ENCODE measurements at places on chromosomes 5 and 9.

DNA sequence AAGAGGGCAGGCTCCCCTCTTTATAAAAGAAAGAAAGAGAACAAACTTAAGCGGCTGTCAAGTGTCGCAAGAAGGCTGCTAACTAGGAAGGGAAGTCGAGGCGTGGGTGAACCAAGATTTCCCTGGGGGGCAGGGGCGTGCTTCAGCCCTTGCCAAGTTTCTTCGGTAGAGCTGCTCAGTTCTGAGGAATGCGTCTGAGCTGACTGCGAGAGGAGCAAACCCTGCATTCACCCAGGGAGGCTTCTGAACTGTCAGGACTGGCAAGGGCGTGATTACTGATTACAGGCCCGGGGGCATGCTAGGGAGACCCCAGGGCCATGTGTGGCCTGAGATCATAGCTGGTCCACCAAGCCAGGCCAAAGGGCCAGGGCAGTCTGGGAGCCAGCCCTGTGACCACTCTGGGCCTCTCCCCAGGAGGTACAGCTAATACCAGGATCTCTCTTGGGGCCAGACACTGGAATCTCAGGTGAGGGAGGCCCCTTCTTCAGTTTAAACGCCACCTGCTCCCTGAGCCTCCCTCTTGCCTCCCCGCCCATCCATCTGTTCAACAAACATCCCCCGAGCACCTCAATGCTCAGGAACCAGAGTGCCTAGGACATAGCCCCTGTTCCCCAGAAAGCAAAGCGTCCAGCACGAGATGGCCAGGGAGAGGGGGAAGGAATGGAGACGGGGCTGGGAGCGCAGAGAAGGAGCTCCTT lies 30.9 kb downstream of the SARDH start:
- no peak for DNase-seq

- no peak for DNase-seq
Measured at GRCh38 chr9:36721846-36722588, 149.3 kb downstream of the MELK start.

DNA sequence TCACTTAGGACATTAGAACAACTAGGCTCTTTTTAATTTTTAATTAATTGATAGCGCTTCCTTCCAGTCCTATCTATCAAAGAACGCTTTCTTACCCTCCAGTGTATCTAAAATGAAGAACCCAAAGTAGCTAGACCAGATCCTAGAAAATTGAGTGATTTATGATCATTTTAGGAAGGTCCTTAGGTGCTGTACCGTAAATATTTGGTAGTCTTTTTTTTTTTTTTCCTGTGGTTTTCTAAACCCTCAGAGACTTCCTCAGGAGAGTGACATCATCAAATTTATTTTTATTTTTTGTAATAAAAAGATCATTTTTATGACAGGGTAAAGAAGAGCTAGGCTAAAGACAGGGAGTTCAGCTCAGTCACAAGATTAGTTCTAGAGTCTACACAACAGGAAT lies 197.4 kb downstream of the WDR70 start:
- no peak for DNase-seq

- DNase-seq: no peak
Measured at GRCh38 chr9:85186218-85186585, 516.7 kb downstream of the NTRK2 start.

- no peak for DNase-seq
Measured at GRCh38 chr9:14071484-14071883, 242.5 kb downstream of the NFIB start.

GRCh38 chr9:71924576-71924975 lies 13.1 kb downstream of the C9orf85 start:
- no peak for DNase-seq

DNA sequence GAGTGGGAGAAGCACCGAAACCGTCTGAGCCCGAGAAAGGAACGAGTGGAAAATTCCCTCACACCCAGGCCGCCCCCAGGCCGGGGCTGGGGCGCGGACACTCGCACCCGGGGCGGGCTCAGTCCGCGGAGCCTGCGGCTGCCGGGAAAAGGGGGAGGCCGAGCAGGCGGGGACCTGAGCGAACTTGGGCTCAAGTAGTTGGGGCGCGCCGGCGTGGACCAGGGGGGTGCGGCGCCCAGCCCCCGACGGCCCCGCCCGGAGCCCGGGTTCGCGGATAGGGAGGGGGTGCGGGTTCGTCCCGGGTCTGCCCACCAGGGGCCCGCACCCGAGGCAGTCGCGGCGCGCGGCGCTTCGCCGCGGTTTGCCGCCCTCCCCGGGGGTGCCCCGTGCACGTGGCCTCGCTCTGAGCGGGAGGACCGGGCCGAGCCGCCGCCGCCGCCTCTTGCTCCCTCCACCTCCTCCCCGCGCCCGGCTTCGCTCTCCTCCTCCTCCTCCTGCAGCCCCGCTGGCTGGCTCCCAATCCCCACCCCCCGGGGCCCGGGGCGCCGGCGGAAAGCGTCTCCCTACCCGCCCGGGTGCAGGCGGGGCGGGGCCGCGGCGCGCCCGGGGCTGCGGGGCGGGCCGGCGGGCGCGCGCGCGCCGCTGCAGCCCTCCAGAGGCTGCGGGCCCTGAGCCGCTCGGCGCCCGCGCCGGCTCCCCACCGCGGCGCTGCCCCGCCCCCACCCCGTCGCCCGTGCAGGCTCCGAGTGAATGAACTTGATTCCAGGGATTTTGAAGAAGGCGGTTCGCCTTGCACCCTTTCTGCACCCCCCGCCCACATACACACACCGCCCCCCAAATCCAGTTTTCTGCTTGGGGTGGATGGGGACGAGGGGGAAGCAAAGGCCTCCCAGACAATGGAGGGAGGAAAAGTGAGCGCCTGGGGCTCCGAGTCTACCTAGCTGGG lies 1.3 kb upstream of the NFIB start:
- DNase-seq: no peak

- no peak for DNase-seq
Measured at GRCh38 chr5:105504-106070, 13.6 kb downstream of the PLEKHG4B start.

- no peak for DNase-seq
Measured at GRCh38 chr5:74224331-74224730, 416.2 kb downstream of the ENC1 start.

- DNase-seq: no peak
Measured at GRCh38 chr5:81896764-81897163, 75.1 kb upstream of the ATG10 start.

- no peak for DNase-seq
Measured at GRCh38 chr5:94707359-94707758, 88.9 kb downstream of the SLF1 start.

GRCh38 chr5:27474395-27474794 lies 436.0 kb upstream of the CDH9 start:
- DNase-seq: no peak

DNA sequence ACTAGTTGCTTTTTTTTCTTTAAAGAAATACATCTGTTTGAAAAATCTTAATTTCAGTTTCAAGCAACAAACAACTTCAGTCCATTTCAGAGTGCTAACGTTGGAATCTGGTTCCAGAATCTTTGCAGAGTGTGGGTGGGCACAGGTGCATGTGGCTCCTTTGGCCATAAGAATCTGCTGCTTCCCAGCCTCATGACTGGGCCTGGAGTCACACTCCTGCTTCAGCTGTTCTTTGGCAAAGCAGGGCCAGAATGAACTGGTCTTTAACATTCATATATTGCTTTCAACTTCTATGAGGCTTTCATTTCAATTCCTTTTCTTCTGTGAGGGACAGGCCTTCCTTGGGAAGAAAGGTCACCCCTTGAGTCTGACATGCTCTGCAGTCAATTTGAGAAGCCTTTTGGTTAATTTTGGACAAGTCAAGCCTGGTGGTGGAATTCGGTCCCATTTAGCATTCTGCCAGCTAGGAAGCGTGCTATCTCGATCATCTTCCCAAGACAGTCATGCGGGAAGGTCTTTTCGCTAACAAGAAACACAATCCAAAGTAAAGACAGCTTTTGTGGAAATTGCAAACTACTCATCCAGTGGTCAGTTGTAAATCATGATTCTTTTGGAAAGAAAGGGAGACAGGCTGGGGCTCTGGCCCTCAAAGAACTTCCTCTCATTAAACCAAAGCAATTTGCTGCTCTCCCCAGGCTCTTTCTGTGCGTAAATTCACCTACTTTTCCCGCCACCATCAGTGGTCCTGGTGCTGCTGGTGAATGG lies 55.2 kb downstream of the SLC1A3 start:
- no peak for DNase-seq

- no peak for DNase-seq
Measured at GRCh38 chr5:56624751-56625150, 190.6 kb upstream of the MAP3K1 start.

GRCh38 chr9:28197653-28198052 lies 624.4 kb upstream of the C9orf72 start:
- no peak for DNase-seq

GRCh38 chr9:131297903-131298302 lies 8.4 kb downstream of the PLPP7 start:
- DNase-seq: no peak

- no peak for DNase-seq
Measured at GRCh38 chr5:140780512-140780911, 5.4 kb upstream of the PCDHA1 start.

GRCh38 chr9:126699401-126699881 lies 85.7 kb downstream of the LMX1B start:
- no peak for DNase-seq

- DNase-seq: no peak
Measured at GRCh38 chr9:79489261-79490000, 82.3 kb upstream of the TLE4 start.

DNA sequence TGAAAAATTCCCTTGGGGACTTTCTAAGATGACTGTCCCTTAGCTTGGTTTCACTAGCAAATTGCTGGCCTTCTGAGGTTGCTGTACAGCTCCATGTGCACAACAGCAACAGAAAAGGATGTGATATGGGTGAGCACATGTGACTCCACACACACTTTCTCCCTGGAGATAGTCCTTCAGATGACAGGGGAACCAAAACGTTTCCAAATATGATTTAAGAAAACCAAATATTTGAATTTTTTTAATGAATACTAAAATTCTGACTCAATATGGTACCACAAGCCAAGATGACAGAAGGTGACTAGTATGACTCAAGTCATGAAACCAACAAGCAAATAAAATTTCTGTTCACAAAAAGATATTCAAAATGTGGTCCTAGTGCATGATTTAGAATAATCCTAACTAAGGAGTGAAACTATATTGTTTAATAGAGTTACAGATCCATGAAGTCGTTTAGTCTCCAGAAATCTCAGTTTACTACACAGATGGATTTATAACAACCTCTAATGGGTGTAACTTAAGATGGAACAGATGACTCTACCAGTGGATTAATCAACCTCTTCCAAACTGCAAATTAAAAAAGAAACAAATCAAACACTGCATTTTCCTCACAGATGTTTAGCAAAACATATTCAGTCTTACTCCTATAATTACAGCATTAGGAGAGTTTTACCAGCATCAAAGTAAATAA lies 144.8 kb upstream of the PIK3R1 start:
- no peak for DNase-seq

- no peak for DNase-seq
Measured at GRCh38 chr5:137923856-137924255, 34.6 kb downstream of the PKD2L2 start.

DNA sequence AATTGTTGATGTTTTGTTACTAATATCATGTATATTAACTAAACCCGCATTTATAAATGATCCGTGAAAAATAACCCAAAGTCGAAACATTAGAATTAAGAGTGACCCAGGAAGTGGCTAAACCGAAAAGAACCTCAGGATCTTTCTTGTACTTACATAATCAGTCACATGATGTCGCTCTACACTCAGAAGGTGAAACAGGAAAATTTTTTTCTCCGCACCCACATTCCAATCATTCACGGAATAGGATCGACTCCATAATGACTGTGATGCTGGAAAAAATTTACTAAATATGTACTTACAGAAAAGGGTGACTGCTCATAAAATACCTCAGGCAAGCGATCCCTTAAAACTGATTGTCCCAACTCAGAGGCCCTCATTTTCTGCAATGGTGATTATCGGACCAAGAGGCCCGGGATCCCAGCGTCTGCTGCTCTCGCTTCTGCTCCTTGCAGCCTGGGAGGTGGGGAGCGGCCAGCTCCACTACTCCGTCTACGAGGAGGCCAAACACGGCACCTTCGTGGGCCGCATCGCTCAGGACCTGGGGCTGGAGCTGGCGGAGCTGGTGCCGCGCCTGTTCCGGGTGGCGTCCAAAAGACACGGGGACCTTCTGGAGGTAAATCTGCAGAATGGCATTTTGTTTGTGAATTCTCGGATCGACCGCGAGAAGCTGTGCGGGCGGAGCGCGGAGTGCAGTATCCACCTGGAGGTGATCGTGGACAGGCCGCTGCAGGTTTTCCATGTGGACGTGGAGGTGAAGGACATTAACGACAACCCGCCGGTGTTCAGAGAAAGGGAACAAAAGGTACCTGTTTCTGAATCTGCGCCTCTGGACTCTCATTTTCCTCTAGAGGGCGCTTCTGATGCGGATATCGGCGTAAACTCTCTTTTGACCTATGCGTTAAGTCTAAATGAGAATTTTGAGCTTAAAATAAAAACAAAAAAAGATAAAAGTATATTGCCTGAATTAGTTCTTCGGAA lies at the start of gene PCDHA12:
PCDHA12 (plus strand) TSS at position 224 of the 981 bp plus-strand sequence; CDS start at position 389, 165 bp downstream.
- no peak for DNase-seq

GRCh38 chr5:72854419-72854818 lies 38.0 kb downstream of the TNPO1 start:
- no peak for DNase-seq

- DNase-seq: no peak
Measured at GRCh38 chr5:73229271-73229670, 56.3 kb downstream of the TMEM174 start.

DNA sequence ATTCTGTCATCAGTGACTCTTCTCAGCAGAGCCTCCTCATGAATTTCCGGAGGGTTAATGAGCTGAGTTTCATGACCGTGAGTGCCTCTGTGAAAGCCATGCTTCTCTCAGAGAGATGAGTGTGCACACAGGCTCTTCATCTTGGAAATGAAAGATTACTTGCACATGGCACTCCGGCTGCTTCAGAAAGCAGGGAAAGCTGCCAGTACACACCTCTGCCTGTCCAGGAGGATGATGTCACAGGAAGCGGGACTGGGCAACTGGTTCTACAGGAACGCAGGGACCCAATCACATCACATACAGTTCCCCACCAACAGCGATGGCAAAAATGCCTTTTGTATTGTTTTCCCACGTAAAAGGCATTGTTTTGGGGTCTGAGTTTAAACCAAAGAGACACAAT lies 286.0 kb upstream of the DAP start:
- DNase-seq: no peak

GRCh38 chr5:80931411-80931810 lies 28.8 kb upstream of the RASGRF2 start:
- DNase-seq: no peak

GRCh38 chr5:146112476-146112875 lies 7.1 kb upstream of the PLAC8L1 start:
- no peak for DNase-seq

DNA sequence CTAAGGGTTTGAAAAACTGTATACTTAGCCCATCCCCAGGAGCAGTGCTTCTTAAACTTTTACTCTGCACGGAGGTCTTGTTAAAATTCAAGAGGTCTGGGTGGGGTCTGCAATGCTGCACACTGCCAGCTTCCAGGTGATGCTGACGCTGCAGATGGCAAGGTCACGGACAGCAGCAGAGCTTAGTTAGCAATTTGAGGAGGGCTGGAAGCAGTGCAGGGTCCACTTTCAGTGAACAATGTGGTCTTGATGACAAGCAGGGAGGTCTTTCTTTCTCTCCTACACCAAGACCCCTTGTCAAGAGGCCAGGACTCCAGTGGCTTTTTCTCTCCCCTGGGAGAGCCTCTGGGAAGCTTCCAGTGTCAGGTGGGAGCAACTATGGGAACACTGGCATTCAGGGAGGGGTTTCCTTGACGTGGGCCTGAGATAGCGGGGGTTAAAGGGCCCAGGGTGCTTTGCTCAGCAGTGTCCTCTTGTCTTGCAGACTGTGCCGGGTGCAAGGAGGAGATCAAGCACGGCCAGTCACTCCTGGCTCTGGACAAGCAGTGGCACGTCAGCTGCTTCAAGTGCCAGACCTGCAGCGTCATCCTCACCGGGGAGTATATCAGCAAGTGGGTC lies 65.0 kb upstream of the AFAP1L1 start:
- DNase-seq: peak; percentile 50
